Memory B cell (primary cell): ENCODE measurements at places on chromosomes 12 and 14.

DNA sequence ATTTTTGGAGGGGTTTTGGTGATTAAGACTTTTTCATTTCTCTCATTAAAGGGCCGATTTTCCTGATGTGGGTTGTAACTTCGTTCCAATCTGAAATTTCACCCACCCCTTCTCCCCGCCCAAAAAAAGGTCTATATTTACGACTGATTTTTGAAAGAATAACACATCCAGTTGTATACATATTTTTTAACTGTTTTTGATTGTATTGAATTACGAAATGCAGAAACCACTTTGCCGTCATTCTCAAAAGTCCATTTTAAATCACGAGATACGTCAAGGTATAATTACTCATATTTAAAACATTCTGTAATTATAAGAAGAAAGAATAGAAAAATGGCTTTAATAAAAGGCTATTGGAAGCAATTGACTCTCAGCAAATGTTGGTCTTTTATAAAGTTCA, 520.7 kb downstream of the MED13L start:
- DNase-seq, result no peak

DNA sequence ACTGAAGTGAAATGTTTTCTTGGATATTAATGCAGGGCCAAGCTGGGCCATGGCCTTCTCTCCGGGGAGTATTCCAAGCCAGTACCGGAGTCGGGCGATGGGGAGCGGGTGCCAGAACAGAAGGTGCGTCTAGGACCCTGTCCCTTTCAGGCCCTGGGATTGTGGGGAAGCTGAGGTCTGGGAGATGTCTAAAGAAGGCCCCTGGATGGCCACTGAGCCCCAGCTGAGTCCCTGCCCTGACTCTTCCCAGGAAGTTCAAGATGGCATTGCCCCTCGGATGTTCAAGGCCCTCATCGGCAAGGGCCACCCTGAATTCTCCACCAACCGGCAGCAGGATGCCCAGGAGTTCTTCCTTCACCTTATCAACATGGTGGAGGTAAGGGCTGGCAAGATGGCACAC, 7.2 kb upstream of the TPI1 start:
- no peak for DNase-seq

DNA sequence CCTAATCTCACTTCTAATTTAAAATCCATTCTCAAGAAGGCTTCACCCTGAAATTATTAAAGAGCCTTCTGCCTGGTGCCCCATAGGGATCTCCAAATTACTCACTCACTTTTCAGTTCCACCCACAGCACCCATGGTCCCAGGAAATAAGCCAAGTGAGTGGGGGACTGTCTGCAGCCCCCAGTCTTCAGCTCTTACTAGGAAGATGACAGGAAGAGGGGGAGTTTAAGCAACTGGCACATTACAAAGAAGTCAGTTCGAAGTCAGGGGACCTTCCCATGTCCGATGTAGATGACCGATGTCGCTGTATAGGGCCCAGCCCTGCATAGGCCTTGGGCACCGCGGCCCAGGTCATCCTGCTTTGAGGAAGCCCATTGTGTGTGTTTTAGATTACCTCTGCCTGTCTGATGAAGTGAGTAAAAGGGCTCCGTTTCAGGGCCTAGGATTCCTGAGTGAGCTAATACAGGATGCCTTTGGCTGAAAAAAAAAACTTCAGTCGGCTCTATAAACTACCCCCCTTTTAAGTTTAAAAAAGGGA, 1.9 kb downstream of the ACTN1 start:
- no peak for DNase-seq

DNA sequence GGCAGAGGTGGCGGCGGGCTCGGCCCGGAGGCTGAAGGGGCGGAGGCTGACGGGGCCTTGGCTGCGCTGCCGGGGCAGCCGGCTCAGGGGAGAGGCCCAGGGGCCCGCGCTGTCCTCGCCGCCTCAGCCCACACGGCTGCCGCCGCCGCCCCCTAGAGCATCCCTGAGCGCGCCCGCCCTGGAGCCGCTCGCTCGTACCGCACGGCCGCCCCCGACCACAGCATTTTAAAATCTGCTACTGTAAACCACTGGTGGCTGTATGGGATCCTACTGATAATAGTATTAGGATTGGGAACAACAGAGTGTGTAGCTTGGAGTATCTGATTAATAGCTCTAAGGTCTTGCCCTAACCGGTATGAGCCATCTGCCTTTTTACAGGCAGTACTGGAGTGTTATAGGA, 22.2 kb upstream of the EDDM3A start:
- no peak for DNase-seq

- DNase-seq, result no peak
Measured at GRCh38 chr12:38831715-38832114, 73.7 kb downstream of the CPNE8 start.

- no peak for DNase-seq
Measured at GRCh38 chr12:14853961-14854360, 10.6 kb upstream of the ART4 start.

DNA sequence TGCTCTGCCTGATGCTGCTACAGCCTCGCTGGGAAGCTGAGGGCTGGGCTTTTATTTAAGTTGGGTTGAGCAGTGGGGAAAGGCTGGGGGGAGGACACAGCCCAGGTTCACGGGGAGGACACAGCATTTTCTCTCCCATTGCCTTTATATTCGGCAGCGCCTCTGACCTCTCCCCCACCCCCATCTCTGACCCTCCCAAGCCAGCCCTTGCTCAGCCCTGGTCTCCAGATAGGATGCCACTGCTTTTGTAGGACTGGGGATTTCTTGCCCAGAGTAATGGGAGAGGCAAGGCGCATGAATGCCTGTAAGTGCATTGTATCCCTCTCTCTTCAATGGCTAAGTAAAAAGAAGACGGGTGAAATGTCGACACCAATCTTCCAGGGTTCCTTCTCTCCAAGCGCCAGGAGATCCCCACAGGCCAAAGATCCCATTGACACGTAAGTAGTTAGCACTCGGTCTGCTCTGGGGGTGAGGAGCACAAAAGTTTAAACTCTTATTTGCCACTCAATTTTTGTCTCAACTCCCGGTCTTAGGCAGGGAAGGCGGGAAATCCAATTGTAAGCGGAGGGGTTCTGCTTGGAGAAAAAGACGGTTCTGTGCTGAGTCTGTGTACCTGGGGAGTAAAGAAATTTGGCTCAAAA, 4.6 kb downstream of the HOXC4 start:
- no peak for DNase-seq

GRCh38 chr14:92513966-92514843, 624 bp downstream of the RIN3 start:
- no peak for DNase-seq

- no peak for DNase-seq
Measured at GRCh38 chr14:68660495-68660894, 132.4 kb downstream of the ZFP36L1 start.

GRCh38 chr12:65808580-65808979, 15.7 kb upstream of the HMGA2 start:
- DNase-seq, result no peak

- DNase-seq, result no peak
Measured at GRCh38 chr14:22118899-22119477, 445.4 kb upstream of the OR4E1 start.

- DNase-seq, result no peak
Measured at GRCh38 chr14:101037021-101037817, 133.7 kb upstream of the RTL1 start.

GRCh38 chr12:80157645-80158044, 58.3 kb downstream of the OTOGL start:
- DNase-seq, result no peak

GRCh38 chr14:50790589-50790988, 40.4 kb downstream of the NIN start:
- DNase-seq, result no peak

DNA sequence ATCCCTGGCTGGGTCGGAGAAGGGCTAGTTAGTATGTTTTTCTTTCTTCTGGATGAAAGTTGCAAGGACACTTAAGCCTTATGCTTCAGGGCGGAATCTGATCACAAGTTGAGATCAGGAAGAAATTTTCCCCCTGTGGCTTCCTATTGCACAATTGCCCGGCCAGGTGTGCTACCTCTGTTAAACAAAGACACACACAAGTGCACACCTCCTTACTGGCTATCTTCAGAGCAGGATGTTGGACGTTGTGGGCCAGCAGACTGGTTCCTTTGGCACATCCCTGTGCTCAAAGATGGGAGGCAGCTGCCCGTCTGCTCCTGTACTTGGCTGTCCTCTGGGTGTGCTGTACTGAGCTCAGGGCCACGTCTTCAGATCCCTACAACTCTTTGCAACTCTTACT, 19.1 kb downstream of the ETV6 start:
- no peak for DNase-seq

- DNase-seq, result no peak
Measured at GRCh38 chr14:104567141-104567956, 12.2 kb upstream of the C14orf180 start.

- DNase-seq, result no peak
Measured at GRCh38 chr12:122333142-122334087, 67.1 kb upstream of the VPS33A start.

DNA sequence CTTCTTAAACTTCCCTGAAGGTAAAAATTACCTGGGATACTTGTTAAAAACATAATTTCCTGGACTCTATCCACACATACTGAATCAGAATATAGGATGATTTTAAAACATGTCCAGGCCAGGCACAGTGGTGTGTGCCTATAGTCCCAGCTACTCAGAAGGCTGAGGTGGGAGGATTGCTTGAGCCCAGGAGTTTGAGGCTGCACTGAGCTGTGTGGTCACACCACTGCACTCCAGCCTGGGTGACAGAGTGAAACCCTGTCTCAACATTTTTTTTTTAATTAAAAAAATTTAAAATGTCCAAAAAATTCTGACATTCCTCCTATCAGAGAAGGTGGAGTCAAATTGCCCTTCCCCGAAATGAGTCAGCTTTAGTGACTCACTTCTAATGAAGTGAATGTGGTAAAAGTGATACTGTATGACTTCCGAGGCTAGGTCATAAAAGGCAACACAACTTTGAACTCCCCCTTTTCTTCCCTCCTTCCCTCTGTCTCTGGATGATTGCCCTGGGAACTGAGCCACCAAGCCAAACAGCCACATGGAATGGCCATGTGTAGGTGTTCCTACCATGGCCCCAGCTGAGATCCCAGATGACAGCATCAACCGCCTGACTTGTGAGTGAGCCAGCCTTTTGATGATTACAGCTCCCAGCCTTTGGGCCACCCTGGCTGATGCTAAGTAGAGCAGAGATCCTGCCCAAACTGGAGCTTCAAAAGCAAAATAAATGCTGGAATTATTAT, 36.3 kb downstream of the LIMA1 start:
- DNase-seq, result no peak

DNA sequence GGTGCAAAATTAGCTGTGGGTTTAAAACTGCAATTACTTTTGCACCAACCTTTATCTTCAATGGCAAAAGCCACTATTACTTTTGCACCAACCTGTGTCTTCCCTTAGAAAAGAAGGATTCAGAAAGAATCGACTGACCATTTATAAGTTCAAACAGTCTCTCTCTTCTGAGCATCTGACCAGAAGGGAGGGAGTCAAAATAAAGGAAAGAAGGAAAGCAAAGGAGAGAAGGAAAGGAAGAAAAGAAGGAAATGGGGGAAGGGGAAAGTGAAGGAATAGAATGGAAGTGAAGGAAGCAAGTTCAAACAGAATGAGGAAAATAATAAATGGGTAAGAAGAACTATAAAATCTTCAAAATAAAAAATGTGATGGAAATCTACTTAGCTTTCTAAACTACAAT, 57.8 kb downstream of the KDM5A start:
- DNase-seq, result no peak

- no peak for DNase-seq
Measured at GRCh38 chr12:45310627-45310968, 94.7 kb downstream of the ANO6 start.

GRCh38 chr14:96826818-96827217, 29.6 kb downstream of the VRK1 start:
- DNase-seq, result no peak

DNA sequence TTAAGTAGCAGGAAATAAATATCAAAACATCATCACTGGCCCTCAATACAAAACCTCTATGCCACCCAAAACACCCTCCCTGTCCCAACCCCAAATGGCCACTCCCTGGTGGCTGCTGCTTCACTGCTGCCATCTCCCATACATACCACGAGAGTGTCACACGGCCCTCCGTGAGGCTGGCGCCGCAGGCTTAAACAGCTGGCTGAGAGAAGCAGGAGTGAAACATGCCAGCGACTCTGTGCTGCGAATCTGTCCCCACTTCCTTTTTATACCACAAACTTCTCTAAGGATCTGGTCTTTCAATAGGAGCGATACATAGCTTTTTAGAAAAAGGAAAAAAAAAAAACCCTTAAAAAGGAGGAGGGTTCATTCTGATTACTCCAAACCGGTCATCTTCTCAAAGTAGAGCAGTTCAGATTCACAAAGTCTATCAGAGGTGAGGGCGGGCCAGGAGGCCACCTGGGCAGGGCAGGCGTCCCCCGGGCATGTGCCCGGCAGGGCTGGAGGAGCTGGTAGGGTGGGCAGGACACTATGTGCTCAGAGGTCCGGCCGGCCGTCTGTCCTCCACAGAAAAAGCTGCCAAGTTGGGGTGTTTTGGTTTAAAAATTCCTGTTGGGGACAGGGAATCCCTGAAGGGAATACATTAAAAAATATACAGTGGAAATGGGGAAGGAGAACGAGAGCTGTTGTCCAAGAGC, 26.5 kb downstream of the MAX start:
- DNase-seq, result no peak

DNA sequence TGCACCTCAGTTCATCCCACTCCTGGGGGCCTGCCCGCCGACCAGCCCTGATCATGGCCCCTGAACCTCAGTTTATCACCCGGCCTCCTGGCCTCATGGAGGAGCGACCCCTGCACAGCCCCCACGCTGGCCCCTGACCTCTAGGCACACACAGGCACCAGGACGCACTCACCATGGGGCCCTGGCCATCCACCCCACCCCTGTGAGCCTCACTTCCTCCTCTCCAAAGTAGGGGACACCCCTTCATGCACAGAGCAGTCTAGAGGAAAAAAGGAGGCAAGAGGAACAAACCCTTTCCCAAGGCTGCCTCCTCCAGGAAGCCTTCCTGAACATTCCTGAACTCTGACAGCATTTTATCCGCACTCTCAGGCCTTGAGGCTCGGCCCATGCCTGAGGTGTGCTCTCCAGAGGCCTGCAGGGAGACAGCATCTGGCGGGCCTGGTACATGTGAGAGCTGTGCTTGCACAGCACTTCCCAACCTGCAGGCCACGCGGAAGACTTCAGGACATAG, 39.4 kb downstream of the CCNK start:
- no peak for DNase-seq

- no peak for DNase-seq
Measured at GRCh38 chr12:50508414-50508813, 3.6 kb downstream of the DIP2B start.

DNA sequence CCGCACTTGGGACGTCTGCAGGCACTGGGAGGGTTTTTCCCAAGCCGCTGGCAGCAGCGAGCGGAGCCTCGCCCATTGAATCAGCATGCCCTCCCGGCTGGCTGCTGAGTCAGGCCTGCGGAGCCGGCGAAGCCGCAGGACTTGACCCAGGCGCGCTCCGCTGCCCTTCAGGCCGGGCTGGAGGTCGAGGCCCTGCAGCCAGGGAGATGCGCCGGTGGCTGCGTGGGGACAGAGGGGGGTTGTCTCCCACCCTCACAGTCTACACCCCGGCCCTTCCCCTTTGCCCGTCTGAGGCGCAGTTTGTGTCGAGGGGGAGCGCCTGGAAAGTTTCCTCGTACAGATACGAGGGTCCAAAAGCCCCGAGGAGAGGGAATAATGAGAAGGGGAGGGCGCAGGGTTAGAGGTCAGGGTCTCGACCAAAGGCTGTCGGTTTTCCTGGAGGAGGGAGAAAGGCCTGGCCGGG, 759 bp upstream of the KLC1 start:
- DNase-seq, result peak; percentile 23

GRCh38 chr14:103629503-103630121, 601 bp downstream of the KLC1 start:
- DNase-seq, result no peak

GRCh38 chr12:130117233-130117632, 45.0 kb upstream of the FZD10 start:
- no peak for DNase-seq
